ENCODE measurements at places on chromosomes 5 and 9.

DNA sequence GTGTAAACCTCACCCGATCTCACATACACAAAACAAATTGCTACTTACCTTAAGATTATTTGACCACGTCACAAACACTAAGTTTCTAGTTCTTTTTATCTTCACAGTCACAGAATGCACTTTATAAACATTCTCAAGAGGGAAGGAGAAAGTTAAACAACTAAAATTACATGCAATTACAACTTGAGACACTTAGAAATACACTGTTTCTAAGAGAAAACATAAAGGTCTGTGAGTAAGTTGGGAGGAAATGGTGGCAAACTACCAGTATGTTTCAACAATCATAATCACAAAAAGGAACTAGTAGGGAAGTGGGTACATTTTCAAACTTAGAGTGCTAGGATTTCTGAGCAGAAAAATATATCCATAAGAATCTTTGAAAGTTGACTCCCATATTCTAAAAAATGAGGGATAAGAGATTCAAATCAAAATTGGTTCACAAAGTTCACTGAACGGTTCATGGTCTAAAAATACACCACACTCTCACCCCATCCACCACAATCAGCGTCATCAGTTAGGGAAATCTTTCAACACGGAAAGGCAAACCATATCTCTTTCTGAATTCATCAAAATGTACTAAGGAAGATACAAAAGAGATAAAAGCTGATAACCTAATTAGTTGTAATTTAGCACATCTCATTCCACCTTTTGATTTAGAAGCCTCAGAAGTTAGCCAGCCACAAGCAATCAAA, 182.6 kb downstream of the BNC2 start:
- DNase-seq, result peak; percentile 50

DNA sequence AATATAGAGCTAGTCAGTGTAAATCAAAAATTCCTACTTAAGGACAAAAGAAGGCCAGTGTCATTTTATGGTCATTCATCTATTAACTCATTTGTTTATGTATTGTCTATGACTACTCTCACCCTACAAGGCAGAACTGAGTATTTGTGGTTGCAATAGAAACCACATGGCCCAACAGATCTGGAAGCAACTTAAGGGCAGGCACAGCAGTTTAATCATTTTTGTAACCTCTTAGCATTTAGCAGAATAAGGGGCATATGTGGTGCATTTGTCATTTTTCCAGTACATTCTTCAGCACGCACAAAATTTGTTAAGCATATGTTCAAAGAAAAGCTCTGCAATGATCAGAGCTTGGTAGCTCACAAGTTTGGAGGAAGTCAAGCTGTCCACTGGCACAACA, 1.1 kb downstream of the FKBP15 start:
- peak; percentile 64 for DNase-seq

- DNase-seq, result no peak
Measured at GRCh38 chr5:106730506-106730905, 940.2 kb downstream of the EFNA5 start.

- no peak for DNase-seq
Measured at GRCh38 chr5:107592515-107592914, 78.2 kb downstream of the EFNA5 start.

DNA sequence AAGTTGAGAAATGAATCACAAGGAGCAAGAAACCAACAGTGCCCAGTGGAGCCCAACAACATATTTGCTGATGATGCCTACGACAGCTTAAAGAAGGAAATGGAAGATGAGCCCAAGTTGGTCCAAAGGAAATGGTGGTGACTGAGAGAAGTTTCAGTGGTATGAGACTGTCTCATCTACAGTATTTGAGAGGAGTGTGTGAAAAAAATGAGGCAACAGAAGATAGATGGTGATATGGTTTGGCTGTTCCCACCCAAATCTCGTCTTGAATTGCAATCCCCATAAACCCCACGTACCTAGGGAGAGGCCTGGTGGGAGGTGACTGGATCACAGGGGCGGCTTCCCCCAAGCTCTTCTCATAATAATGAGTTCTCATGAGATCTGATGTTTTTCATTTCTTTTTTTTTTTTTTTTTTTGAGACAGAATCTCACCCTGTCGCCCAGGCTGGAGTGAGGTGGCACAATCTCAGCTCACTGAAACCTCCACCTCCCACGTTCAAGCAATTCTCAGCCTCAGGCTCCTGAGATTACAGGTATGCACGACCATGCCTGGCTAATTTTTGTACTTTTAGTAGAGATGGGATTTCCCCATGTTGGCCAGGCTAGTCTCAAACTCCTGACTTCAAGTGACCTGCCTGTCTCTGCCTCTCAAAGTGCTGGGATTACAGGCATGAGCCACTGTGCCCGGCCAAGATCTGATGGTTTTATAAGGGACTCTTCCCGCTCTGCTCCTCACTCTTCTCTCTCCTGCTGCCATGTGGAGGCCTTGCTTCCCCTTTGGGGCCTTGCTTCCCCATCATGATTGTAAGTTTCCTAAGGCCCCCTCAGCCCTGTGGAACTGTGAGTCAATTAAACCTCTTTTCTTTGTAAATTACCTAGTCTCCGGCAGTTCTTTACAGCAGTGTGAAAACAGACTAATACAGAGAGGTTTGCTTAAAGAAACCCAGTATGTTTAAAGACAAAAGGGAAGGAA, 30.2 kb downstream of the EFCAB9 start:
- DNase-seq, result no peak

DNA sequence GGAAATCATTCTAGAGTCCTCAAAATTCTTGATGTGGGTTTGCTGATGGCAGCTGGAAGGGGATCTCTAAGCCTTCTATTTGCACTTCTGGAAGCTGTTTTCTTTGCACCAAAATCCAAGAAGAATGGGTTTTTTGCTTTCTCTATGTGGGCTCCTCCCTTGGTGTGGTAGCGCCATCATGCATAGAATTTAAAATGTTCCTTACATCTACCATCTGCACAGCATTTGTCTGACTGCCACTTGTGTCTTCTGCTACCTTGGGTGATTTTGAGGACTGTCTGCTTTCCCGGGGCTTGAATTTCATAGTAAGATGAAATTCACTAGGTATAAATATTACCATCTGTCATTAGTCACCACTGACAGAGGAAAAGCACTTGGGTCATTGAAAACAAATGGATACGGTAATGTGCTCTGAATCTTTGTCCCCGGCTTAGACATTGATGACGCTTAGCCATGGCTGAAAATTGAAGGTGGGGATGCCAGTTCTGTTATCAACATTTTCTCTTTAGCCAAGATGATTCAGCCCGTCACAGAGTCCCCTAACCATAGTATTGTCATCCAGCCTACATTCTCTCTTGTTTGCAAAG, 30.0 kb downstream of the SNX30 start:
- DNase-seq, result no peak

- DNase-seq, result no peak
Measured at GRCh38 chr9:4131946-4132345, 167.9 kb downstream of the GLIS3 start.

DNA sequence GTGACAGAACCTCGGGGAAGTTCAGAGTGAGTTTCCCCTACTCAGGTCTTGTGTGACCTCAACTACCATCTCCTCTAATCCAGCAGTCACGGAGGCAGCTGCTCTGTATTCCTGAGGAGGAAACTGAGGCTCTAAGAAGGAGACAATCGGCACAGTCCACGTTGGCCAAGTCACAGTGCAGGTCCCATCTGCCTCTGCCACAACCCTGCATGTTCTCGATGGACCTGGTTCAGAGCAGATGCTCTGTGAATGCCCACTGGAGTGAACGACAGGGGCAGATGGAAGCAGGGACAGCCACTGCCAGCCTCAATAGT, 722 bp upstream of the ERGIC1 start:
- DNase-seq, result no peak

DNA sequence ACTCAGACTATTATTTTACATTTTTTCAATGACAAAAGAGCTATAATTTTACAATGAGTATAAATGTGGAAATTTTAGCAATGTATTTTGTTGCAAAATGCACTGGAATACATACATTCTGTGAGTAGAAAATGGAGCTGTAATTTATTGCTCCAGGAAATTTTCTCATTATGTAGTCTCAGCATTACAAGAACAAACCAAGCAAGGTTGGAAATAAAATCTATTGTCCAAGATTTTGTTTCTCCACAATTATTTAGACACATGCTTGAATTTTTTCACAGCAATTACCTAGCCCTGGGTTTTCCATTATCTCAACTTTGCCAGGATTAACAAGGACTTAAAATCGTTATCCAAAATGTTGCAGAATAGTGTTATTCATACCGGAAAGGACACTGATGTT, 820.1 kb downstream of the CDH12 start:
- no peak for DNase-seq

DNA sequence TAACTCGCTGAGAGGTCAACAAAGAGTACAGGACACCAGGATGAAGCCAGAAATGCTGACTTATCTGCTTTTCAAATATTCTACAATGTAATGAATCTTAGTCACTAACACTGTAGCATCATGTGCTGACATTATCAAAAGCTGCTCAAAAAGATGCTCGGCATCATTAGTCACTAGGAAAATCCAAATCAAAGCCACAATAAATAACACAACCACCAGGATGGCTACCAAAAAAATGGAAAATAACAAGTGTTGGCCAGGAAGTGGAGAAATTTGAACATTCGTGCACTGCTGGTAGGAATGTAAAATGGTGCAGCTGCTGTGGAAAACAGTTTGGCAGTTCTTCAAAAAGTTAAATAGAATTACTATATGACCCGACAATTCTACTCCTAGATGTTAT, 269.1 kb downstream of the GLIS3 start:
- peak; percentile 89 for DNase-seq

DNA sequence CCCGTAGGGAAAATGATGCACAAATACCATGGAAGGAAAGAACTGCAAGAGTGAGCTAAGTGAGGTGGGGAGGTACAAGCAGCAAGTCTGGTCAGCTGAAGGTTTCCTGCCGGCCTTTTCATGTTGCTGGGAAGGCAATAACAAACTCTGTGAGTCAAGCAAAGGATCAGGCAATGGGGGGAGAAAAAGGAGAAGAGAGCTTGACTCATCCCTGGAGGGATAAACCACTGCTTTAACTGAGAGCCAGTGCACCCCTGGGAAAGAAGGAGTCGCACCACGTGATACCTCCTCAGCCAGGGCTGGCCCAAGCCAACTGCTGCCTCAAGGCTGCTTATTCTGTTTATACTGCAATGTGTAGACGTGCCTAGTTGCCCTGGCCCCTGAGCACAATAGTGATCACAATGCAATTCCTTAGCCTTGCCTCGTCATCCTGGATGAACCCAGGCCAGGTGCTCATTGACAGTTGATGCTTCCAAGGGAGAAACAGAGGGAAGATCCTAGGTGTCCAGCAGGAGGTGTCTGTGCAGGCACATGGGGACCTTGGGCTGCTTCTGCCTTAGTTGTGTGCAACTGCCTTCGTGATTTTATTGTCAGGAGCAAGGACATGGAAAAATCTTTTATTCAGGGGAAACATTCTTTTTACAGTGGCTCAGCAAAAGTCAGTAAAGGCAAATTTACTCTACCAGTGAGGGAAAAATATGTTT, 203.0 kb upstream of the TUT7 start:
- DNase-seq, result peak; percentile 99

GRCh38 chr5:93735378-93735777, 6.0 kb downstream of the POU5F2 start:
- peak; percentile 40 for DNase-seq

DNA sequence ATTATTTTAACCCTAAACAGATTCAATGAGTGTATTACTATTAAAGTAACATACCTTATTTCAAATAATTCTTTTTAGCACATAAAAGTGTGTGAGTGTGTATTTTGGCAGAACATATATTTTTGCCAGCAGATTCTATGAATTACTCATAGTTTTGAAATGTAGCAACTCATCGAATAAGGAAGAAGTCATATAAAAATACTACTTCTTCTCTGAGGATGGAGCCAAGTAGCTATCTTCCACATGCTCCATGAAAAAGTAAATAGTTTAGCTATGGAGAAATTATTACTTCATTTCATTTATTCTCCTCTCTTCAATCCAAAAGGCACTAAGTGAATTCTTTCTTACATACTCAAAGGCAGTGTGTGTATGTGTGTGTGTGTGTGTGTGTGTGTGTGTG, 1090.4 kb upstream of the CDH6 start:
- peak; percentile 42 for DNase-seq

GRCh38 chr5:135688385-135688784, 109.6 kb upstream of the CXCL14 start:
- DNase-seq, result no peak

- DNase-seq, result no peak
Measured at GRCh38 chr9:114263853-114264510, 58.9 kb upstream of the ORM1 start.

DNA sequence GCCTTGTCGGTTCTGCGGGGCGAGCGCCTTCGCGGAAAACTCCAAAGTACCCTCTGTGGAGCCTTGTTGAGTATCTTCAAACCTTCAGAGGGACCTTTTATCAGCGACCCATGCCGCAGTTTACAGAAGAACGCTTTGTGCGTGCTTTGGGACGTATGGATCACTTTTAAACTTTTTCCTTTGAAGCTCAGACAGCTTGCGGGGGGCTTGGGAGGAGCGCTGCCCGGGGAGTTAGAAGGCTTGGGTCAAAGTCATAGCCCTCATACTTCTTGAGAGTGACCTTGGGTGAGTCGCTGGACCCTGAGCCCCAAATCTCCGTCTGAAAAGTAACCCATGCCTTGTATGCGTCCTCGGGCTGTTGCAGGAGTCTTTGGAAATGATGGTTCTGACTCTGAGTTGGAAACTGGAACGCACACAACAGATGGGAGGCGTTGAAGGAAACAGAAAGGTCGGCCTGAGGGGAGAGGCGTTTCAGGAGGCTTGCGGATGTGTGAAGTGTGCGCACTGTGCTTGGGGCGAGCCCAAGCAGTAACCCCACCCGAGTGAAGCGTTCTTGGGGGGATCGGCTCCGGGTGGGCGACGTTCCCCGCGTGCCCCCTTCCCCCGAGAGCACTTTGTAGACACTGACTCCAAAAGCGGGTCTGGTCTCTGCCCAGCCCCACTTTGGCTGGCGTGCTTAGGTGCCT, 661 bp upstream of the SLC25A51 start:
- no peak for DNase-seq

- DNase-seq, result no peak
Measured at GRCh38 chr5:135821061-135821801, 13.2 kb upstream of the SLC25A48 start.

DNA sequence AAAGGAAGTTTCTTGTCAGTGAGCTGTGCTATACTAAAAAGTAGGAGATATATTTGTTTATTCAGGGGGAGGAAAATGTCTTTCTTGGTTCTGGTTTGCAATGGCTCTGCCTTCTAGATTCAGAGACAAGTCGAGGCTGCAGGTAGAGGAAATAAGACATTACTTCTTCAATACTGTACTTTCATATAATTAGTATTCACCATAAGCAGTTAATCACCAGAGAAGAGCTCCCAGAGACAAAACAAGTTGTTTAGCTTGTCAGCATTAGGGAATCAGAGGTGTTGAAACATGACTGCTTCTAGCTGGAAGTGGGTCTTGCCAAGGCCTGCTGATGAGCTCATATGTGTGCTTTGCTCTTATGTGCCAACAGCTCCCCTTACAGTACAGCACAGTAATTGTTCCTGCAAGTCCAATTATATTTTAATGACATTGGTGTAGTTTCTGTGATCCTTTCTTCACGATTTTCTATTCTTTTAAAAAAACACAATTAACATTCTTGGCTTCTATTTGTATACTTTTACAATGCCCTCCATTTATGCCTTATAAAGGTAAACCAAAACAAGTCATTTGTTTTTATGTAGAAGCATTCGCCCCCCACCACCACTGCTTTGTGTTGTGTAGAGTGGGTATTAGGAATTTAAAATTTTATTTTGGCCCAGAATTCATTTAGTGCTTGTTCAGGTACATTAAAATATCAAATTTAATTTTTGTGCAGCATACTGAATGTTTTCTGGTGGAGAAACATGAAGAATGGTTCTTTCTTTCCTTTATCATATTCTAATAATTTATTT, 112.2 kb downstream of the RPS23 start:
- peak; percentile 89 for DNase-seq
